Esophagus mucosa (tissue), 1 donor: ENCODE measurements at places on chromosomes 7 and 10. TPM values are rescaled to one million over a fixed set of nuclear protein-coding genes. Genes with fewer than 3 reads are reported as not detected.

Gene SORCS1
- total RNA-seq = 0.12 TPM

Gene IFIT1
- total RNA-seq = 3.8 TPM

Gene HKDC1
- total RNA-seq = 0.04 TPM

Gene HOXA10
- 1.1 TPM for total RNA-seq

Gene ASAH2
- 3.1 TPM for total RNA-seq
